Calu3 (cell line): ENCODE measurements at places on chromosomes 12 and 14. TPM values are rescaled to one million over a fixed set of nuclear protein-coding genes. Genes with fewer than 3 reads are reported as not detected.

Gene MAP1LC3B2
- total RNA-seq, result 0.91 and 0.97 TPM in 2 replicates

Gene IFNG-AS1
- not detected in 2 replicates for total RNA-seq

Gene SPIC
- total RNA-seq, result not detected in 2 replicates

Gene CDKN3
- total RNA-seq, result 41.1 and 50.3 TPM in 2 replicates

GRCh38 chr12:131370321-131370720 lies 340.6 kb upstream of the SFSWAP start:
- H3K27me3 ChIP-seq, result peaks cover 58% of the 10 kb centered on the region
- DNase-seq, result no peak
- peaks cover 6% of the 10 kb centered on the region for H3K36me3 ChIP-seq
- H3K27ac ChIP-seq, result no peak overlapping the region
- H3K4me3 ChIP-seq, result no peak overlapping the region

- no peak overlapping the region for H3K4me3 ChIP-seq
- H3K36me3 ChIP-seq, result no peaks in the 10 kb centered on the region
- H3K27me3 ChIP-seq, result no peaks in the 10 kb centered on the region
- no peak for DNase-seq
- no peaks in the 10 kb centered on the region for H3K4me1 ChIP-seq
- H3K27ac ChIP-seq, result no peak overlapping the region
These were observed 168.7 kb upstream of the CPNE8 start for GRCh38 chr12:39074063-39074462.

DNA sequence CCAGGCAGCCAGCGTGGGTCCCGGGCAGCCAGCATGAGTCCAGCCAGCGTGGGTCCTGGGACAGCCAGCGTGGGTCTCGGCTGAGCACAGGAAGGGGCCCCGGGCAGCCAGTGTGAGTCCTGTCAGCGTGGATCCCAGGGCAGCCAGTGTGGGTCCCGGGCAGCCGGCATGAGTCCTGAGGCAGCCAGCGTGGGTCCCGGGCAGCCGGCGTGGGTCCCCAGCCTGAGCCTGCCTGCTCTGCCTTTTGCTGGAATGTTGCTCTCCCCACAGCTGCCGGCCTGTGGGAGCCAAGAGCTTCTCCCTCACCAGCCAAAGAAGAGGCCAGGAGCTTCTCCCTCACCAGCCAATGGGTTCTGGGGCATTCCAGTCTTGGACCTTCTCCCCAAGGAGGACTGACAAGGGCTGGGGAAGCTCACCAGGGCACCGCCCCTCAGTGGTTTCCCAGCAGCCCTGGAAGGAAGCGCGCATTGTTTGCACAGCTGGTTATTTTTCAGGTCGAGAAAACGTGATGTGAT lies 15.0 kb upstream of the RFLNA start:
- peaks cover 100% of the 10 kb centered on the region for H3K27me3 ChIP-seq
- no peaks in the 10 kb centered on the region for H3K4me1 ChIP-seq
- H3K4me3 ChIP-seq, result no peak overlapping the region
- no peak overlapping the region for H3K27ac ChIP-seq
- DNase-seq, result no peak
- no peaks in the 10 kb centered on the region for H3K36me3 ChIP-seq
